ENCODE measurements at places on chromosomes 6 and 20.
A peak's percentile ranks its signal among the peaks of the same experiment; 100 is the strongest.

DNA sequence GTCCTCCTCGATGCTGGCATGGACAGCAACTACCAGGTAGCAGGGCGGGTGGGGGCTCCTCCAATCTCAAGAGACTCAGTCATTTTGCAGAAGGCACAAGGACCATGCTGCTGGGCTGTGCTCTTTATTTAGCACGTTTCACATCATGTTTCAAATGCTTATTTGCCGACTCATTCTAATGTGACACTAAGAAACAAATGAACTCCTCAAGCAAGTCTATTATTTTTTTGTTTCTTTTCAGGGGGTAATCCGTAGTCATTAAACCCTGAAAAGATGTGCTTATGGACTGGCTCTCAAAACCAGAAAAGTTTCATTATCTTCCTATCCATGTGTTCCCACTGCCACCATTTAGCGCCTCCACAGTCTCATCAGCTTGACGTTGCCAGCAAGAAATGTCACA lies 92.9 kb downstream of the ANKS1A start:
- no peaks in the 10 kb centered on the region for H3K27me3 ChIP-seq
- no peaks in the 10 kb centered on the region for H3K4me1 ChIP-seq
- no peak for DNase-seq
- no peaks in the 10 kb centered on the region for H3K36me3 ChIP-seq
- H3K4me3 ChIP-seq = no peak overlapping the region
- no peak overlapping the region for H3K27ac ChIP-seq

DNA sequence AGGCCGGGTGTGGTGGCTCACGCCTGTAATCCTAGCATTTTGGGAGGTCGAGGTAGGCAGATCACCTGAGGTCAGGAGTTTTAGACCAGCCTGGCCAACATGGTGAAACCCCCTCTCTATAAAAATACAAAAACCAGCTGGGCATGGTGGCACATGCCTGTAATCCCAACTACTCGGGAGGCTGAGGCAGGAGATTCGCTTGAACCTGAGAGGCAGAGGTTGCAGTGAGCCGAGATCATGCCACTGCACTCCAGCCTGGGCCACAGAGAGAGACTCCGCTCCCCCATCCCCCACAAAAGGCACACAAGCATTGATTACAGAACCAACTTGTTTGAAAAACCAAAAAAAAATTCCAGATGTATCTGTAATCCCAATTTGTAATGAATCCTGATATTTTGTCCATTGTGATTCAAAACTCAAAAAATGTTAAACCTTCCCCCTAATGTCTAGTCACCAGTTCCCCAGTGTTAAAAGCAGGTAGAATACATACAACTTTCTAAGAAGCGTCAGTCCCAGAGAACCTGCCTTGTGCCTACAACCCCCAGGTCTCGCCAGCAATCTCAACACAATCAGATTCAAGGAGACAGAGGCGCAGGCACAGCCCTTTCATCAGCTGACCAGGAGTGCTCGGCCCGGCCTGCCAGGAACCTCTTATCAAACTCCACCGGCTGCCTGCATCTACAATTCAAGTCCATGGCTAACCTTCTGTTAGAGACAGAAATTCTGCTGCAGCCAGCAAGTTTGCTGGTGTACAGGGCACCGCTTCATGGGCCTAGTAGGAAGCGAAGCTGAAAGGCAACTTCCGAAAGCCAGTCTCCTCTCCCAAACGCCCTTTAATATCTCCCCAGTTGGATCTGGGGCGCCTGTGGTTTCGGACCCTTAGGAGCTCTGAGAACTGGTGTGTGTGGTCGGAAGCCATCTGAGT lies 2.1 kb downstream of the EZR start:
- H3K4me1 ChIP-seq = no peaks in the 10 kb centered on the region
- peak overlapping the region; percentile 91 for H3K27ac ChIP-seq
- peak overlapping the region; percentile 73 for H3K4me3 ChIP-seq
- H3K27me3 ChIP-seq = no peaks in the 10 kb centered on the region
- no peak for DNase-seq
- no peaks in the 10 kb centered on the region for H3K36me3 ChIP-seq

DNA sequence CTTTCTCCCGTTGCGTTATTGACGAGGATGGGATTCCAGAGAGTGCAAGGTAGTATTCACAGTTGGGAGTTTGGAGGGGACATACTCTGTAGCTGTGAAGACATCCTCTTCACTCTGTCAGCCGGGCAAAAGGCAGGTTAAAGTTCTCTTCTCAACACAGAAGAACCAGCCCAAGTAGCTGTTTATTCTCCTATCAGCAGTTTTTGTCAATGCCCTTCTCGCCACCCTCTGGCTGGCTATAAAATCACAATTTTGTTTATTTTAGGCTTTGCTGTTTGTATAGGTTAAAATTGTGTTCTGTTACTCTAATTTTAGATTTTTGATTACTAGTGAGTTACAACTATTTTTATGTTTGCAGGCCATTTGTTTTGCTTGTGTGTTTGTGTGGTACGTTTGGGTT lies 37.9 kb upstream of the MAS1 start:
- peak overlapping the region; percentile 44 for H3K27ac ChIP-seq
- H3K4me1 ChIP-seq = no peaks in the 10 kb centered on the region
- no peak overlapping the region for H3K4me3 ChIP-seq
- DNase-seq = no peak
- H3K27me3 ChIP-seq = no peaks in the 10 kb centered on the region

GRCh38 chr20:57938158-57939108 lies 228.6 kb upstream of the PMEPA1 start:
- H3K27me3 ChIP-seq = no peaks in the 10 kb centered on the region
- no peaks in the 10 kb centered on the region for H3K36me3 ChIP-seq
- H3K4me1 ChIP-seq = no peaks in the 10 kb centered on the region
- H3K4me3 ChIP-seq = no peak overlapping the region

DNA sequence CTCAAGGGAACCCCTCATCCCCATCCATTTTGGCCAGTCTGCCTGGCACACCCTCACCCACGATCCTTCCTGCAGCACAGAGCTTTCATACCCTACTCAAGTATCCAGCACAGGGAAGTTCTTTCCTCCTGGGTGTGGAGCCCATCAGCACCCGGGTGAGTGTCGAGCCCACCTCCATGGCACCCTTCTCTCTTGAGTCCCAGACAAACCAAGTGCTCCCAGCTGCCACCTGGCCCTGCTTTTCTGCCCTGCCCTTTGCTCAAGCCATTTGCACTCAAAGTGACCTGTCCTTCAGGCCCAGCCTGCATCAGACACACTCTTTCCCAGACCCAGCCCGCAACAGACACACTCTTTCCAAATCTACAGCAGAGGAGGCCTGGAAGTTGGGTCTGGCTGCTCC lies 257.2 kb downstream of the DLL1 start:
- no peak overlapping the region for H3K27ac ChIP-seq
- no peak overlapping the region for H3K4me3 ChIP-seq
- no peaks in the 10 kb centered on the region for H3K27me3 ChIP-seq
- DNase-seq = peak; percentile 5
- H3K36me3 ChIP-seq = no peaks in the 10 kb centered on the region
- no peaks in the 10 kb centered on the region for H3K4me1 ChIP-seq

DNA sequence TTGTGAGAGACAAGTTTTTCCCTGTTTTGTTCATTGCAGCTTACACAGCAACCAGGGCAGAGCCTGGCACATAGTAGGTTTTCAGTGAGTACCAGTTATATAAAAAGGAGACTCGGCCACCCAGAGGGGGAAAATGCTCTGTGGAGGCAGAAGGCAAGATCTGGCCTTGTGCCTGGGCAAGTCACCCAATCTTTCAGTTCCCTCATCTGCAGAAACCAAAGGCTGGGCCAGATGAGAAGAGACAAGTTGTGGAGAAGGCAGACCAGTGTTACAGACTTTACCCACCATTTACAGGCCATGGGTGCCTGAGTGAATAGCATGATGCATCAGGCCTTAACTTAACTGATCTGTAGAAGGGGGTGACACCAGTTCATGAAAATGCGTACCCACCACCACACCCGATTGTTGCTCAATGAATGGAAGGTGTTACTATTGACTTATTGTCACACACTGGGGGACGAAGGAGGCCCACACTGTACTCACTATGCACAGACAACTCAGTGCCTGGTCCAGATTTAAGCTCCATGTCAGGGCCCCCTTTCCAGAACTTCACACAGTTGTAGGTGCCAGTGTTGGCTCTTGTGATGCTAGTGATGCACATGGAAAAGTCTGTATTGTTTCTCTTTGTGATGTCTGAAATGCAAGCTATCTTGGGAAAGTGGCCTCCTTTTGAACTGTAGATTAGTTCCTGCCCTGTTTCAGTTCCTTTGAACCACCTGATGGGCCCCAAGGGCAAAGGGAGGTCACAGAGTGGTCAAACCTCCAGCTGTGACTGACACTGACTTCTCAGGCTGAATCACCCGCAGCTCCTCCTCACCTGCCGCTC lies 64.3 kb upstream of the SIRPG start:
- no peaks in the 10 kb centered on the region for H3K27me3 ChIP-seq
- no peaks in the 10 kb centered on the region for H3K4me1 ChIP-seq
- H3K27ac ChIP-seq = no peak overlapping the region
- no peak for DNase-seq
- no peaks in the 10 kb centered on the region for H3K36me3 ChIP-seq
- no peak overlapping the region for H3K4me3 ChIP-seq

DNA sequence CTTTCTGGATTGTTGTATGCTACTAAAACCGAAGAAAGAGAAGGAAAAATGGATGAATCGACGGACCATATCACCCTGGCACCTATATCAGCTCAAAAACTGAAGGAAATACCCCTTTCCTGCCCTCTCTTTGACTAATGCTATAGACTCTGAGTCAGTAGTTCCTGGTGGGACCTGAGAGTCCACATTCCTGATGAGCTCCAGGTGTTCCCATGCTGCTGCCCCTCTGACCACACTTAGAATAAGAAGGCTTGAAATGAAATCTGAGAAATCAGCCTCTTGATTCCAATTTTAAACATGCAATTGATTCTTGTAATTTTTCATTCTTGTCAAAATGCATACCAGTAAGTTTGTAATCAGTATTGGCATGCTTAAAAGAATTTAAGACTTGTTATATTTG lies 75.2 kb downstream of the PRL start:
- no peak overlapping the region for H3K27ac ChIP-seq
- no peaks in the 10 kb centered on the region for H3K36me3 ChIP-seq
- no peaks in the 10 kb centered on the region for H3K4me1 ChIP-seq
- H3K27me3 ChIP-seq = no peaks in the 10 kb centered on the region
- DNase-seq = no peak
- no peak overlapping the region for H3K4me3 ChIP-seq

GRCh38 chr6:28001751-28002150 lies 44.7 kb downstream of the OR2B6 start:
- H3K4me1 ChIP-seq = no peaks in the 10 kb centered on the region
- no peaks in the 10 kb centered on the region for H3K36me3 ChIP-seq
- no peak overlapping the region for H3K4me3 ChIP-seq
- no peak for DNase-seq
- no peaks in the 10 kb centered on the region for H3K27me3 ChIP-seq
- H3K27ac ChIP-seq = no peak overlapping the region

Data from uterus (tissue), 4 donors.